ENCODE measurements at places on chromosomes 2 and 18. TPM values are rescaled to one million over a fixed set of nuclear protein-coding genes. Genes with fewer than 3 reads are reported as not detected.

TMEM169 gene
- total RNA-seq = 0.71 TPM

PARD6G gene
- 30.8 TPM for total RNA-seq

STK11IP gene
- 47.7 TPM for total RNA-seq

MALT1 gene
- total RNA-seq = 25.3 TPM

DNA sequence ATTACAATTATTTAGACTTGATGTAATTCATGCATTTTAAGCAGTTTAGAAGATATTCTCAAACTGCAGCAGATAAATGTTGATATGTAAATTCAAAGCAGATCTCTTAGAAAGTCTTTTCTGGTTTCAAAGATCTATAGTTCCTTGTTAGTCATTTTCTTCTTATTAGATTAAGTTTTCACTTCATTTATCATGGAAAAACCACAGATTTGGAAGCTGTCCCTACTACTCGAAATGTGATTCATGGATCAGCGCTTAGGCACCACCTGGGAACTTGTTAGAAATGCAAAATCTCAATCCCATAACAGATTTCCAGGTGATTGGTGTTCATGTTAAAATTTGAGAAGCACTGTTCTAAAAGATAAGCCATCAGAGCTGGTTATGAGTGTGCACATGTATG is 92.8 kb upstream of the CDH2 start:
- H3K4me1 ChIP-seq = peaks cover 2% of the 10 kb centered on the region
- no peaks in the 10 kb centered on the region for H3K27me3 ChIP-seq
- H3K27ac ChIP-seq = no peak overlapping the region
- no peak for DNase-seq
- H3K4me3 ChIP-seq = no peak overlapping the region

- peaks cover 60% of the 10 kb centered on the region for H3K4me1 ChIP-seq
- no peak for DNase-seq
- no peaks in the 10 kb centered on the region for H3K27me3 ChIP-seq
- no peak overlapping the region for H3K4me3 ChIP-seq
- H3K36me3 ChIP-seq = no peaks in the 10 kb centered on the region
These were observed 114.7 kb downstream of the MAP4K4 start for GRCh38 chr2:101812226-101812625.

GRCh38 chr2:28510184-28510583 is 14.3 kb downstream of the PLB1 start:
- peaks cover 4% of the 10 kb centered on the region for H3K27me3 ChIP-seq
- H3K4me1 ChIP-seq = peaks cover 6% of the 10 kb centered on the region
- H3K4me3 ChIP-seq = no peak overlapping the region
- H3K27ac ChIP-seq = no peak overlapping the region

DNA sequence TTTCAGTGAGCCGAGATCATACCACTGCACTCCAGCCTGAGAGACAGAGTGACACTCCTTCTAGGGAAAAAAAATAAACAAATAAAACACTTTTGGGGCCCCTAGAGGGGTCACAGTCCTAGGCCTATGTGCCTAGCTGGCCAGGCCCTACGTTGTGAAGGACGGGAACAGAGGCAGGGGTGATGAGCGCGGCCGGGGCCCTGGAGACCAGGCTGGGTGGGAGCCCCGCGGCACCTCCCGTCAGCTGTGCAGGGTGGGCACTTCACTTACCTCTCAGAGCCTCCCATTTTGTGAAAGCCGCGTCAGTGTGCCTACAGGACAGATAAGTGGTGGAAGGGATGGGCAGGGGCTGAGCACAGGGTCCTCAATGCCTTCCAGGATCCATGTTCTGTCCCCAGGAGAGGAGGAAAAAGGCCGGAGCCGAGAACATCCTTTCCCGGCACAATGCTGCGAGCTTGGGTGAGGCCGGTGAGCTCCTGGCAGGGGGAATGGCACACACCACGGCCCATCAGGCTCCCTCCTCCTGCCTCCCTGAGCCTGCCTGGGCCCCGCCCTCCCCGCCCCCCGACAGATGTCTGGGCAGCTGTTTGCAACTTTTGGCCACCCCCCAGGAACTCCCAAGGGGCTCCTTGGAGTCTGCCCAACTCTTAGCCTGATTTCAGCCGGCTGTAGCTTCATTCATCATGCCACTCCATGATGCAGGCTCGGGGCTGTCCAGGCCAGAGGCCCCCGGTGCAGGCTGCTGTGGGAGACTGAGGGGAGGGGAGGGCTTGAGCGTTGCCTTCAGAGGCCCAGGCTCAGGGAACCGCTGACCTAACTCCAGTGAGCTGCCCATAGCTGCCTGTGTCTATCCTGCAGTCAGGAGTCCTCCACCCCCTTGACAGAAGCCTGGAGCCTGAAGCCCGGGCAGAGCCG is 196.5 kb downstream of the TFCP2L1 start:
- no peak overlapping the region for H3K27ac ChIP-seq
- peaks cover 6% of the 10 kb centered on the region for H3K4me1 ChIP-seq
- peaks cover 9% of the 10 kb centered on the region for H3K27me3 ChIP-seq
- DNase-seq = no peak
- H3K4me3 ChIP-seq = no peak overlapping the region

GRCh38 chr2:12636837-12637581 is 79.7 kb upstream of the TRIB2 start:
- H3K27me3 ChIP-seq = no peaks in the 10 kb centered on the region
- no peak overlapping the region for H3K4me3 ChIP-seq
- H3K36me3 ChIP-seq = no peaks in the 10 kb centered on the region
- DNase-seq = no peak
- peak overlapping the region; percentile 71 for H3K27ac ChIP-seq

DNA sequence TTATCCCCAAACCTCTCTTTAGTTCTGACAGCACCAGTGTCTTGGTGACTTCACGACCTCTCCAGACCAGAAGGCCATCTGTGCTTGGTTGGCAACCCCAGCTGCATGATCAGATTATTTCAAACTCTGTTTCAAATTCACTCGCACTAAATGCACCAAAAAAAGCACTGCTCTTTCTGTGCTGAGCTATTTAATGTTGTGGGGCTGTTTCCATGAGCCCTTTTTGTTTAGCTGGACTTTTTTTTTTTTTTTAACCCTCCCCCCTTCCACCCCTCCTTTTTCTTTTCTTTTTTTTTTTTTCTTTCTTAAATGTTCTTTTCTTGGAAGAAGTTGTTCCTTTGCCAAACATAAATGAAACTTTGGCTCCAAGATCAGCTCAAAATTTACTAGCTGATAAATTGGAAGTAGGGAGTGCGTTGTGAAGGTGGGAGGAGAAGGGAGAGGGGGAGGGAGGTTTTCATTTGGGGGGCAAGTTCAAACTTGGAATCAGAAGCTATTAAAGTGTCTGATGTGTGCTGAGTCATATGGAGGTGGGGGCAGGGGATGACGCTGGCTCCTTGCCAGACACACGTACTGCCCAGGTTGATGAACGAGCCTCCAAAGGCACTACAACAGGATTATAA is 543.0 kb upstream of the TNP1 start:
- H3K4me1 ChIP-seq = peaks cover 37% of the 10 kb centered on the region
- H3K36me3 ChIP-seq = no peaks in the 10 kb centered on the region
- peak overlapping the region; percentile 85 for H3K27ac ChIP-seq
- peak; percentile 76 for DNase-seq

DNA sequence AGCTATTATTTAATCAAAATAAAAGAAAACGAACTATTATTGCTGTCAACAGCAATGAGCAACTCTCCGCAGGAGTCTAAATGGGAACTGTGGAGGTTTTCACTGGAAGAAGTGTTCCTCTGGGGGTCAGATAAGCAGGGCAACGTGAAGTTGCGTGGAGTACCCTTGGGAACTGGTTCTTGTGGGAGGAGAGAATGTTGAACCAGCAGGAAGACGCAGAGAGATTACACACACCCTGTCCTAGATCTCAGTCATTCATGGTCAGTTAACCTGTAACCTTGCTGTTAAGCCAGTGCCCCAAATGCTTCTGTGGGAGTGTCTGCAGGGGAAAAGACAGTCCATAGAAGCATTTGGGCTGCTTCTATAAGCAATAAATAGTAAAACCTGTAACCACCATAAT is 20.4 kb upstream of the CABLES1 start:
- no peaks in the 10 kb centered on the region for H3K27me3 ChIP-seq
- no peak for DNase-seq
- H3K27ac ChIP-seq = no peak overlapping the region
- no peak overlapping the region for H3K4me3 ChIP-seq
- peaks cover 11% of the 10 kb centered on the region for H3K4me1 ChIP-seq
- H3K36me3 ChIP-seq = no peaks in the 10 kb centered on the region

- no peak for DNase-seq
- H3K36me3 ChIP-seq = no peaks in the 10 kb centered on the region
- H3K4me1 ChIP-seq = no peaks in the 10 kb centered on the region
- peaks cover 47% of the 10 kb centered on the region for H3K27me3 ChIP-seq
These were observed 136.2 kb downstream of the LAMA3 start for GRCh38 chr18:23825496-23825895.

Measured in mesothelial cell of epicardium (in vitro differentiated cells).